Ecto neural progenitor cell (in vitro differentiated cells): ENCODE measurements at places on chromosomes 12 and 14.

DNA sequence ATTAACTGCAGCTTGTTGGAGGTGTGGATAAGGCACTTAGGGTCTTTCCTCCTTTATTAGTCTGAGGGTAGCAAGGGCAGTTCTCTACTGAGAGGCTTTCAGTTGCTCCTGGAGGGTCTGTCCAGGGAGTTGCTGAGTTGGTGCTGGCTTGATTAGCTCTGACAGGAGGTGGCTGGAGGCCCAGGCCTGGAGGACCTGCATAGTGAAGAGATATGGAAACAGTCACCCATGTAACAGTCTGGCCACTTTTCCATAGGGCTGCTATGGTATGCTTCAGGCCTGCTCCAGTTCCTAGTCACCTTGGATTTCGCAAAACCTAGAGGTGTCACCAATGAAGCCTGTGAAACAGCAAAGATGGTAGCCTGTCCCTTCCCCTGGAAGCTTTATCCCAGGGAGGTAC, 143.3 kb upstream of the SLC38A2 start:
- no peak for DNase-seq

DNA sequence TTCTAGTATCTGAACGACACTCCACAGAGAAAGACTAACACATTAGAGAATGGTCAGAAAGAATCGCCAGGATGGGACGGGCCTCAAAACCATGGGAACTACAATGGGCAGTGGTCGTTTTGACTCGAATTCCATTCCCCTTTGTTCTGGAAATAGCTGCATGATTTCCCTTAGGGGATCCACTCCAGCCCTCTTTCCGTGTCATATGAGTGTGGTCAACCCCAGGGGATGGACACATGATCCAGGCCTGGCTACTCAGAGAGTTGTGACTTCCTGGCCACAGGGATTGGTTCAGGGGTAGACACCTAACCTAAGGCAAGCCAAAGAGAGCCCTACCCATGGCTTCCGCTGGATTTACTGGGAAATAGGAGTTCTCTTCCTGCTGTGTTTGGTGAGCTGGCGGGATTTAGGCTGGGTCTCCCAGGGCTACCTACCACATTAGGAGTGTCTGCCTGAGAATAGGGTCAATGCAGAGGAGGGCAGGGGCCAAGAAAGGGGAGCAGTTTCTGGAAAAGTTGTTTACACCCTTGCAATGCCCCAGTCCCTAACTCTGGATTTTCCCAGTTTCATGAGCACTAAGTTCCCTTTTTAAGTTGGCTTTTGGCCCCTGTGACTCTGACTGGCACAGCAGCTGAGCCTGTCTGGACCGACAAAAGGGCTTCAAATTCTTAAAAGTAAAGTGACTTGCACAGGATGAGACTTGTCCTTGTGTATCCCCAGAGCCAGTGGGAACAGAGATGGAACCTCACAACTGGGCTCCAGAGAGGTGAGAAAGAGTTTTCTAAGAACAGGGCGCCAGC, 28.1 kb upstream of the GPATCH2L start:
- DNase-seq: no peak

DNA sequence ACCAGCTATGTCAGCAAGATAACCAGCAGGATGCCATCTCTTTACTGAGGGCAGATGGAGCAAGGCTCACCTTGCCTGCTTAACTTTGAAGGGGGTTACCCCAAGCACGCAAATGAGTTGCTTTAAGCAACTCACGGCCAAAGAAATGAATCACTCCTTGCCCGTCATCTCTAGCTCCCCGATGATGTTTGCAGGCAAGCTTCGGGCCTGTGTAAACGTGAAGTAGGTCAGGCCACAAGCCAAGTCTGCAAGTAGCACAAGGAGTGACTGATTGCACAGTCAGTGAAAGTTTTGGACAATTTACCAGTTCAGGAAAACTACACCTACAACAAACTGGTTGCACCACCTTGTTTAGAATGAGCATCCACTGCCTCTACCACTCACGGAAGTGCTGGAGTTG, 699.7 kb upstream of the TBX3 start:
- no peak for DNase-seq

DNA sequence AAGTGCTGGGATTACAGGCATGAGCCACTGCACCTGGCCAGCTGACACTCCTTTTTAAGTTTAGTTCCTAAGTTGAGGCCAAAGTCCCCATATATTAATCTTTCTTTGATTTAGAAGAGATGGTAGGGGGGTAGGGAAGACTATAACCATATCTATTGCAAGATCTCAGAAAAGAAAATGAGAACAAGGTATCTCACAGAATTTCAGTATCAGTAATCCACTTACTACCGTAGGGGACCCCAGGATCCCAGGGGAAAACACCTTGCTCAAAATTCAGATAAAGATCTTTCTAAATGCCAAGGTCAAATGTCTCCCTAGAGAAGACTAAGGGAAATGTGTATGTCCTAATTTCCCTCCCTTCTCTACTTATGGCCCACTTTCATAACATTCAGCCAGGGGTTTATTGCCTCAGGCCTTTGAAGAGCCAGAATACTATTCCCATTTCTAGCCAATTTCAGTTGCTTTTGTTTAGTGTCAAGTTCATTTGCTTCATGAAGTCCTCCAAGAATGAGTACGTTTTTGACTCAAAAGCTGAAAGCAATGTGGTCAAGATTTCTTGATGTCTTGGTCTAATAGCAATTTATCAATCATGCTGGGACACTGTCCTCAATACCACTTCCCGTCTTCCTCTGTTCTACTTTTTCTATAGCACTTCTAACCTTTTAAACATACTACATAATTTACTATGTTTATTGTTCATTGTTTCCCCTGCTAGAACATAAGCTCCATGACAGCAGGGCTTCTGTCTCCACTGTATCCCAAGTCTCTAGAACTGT, 86.3 kb downstream of the DCAF5 start:
- DNase-seq: no peak

DNA sequence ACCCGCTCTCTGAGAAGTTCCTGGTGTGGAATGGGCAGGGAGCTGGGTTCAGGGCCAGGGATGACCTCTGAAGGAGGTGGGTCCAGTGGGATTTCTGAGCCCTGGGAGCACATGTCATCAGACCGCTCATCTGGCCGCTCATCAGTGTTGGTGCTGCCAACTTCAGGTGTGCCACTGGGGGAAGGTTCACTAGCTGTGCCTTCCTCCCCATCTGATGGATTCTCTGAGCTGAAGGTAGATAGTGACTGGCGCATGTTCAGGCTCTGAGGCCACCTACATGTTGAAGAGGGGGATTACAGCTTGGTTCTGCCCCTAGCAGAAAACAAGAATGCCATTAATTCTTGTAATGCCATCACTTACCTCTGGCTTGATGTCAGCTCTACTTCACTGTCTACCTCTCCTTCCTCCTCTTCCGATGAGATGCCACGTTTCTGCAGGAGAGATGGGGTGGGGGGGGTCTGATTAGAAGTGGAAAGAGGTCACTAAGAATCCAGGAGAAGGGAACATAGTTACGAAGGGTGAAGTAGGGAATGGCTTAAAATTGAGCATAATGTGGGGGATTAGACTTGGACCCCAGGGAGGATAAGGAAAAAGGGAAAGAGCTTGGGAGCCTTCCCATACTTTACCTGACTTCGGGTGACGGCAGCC, 17.2 kb downstream of the MAP3K12 start:
- no peak for DNase-seq

DNA sequence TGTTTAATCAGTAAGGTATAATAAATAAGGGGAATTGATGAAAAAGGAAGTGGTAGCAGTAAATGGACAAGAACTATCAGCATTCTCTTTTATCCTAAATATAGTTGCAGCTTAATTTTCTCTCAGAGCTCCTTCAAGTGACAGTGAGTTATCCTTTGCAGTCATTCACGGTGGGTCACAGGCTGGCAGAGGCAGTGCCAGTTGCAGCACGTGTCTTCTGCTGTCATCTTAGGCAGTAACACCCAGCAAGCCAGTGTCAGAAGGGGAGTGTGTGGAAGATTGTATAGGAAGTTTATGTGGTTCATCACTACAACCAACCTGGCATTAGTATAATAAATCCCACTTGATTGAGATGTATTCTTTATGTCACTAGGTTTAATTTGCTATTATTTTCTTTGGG, 170.0 kb downstream of the CCDC91 start:
- no peak for DNase-seq

- no peak for DNase-seq
Measured at GRCh38 chr14:87615047-87615446, 377.9 kb downstream of the GALC start.

GRCh38 chr14:53037016-53037415, 86.2 kb upstream of the FERMT2 start:
- no peak for DNase-seq

DNA sequence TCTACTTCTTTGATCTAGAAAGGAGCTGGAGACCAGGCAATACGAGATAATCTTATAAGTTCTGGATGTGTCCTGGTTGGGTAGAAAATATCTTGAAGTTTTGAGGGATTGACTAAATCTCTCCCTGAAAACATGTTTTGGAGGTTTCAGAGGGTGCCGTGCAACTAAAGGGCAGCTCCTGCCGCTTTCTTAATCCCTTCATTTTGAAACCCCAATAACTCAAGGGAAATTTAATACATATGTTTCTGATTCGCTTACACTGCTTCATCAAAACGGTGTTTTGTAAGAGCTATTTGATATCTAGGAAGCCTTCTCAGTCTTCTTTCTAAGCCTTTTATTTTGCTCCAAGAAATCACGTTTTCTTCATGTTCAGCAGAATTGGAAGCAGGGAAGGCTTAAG, 129.0 kb downstream of the ASCL1 start:
- no peak for DNase-seq

GRCh38 chr14:102573591-102574046, 18.8 kb upstream of the RCOR1 start:
- DNase-seq: no peak

DNA sequence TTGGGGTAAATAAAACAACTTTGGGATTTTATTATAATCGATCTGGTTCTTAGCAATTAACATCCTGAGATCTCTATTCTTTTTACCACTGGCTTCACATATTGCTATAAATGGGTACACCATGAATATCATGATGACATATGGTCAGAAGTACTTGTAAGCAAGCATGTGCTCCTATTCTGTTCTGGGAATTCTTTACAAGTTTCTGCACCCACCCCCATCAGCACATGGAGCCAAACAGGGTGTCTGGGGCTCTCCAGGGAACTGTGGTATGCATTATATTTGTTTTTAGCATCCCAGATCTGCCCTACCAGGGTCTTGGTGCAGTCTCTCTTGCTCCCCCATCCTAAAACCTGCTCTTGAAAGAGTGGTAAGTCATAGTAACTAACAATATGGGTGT, 31.3 kb downstream of the DMAC2L start:
- DNase-seq: no peak

DNA sequence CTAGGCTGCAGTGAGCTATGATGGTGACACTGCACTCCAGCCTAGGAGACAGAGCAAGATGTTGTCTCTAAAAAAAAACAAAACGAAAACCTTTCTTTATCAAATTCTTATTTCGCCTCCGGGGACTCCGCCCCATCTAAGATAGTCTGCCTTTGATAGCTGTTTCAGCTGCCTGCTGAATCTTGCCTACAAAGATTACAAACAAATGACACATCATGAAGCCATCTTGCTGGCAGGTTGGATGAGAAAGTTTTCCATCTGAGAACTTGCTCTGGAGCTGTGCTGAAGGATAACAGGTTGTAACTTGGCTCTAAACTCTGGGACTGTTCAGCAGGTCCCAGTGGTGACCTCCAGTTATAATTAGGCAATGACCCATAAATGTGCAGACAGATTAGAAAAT, 41.8 kb upstream of the AEBP2 start:
- DNase-seq: no peak

- DNase-seq: no peak
Measured at GRCh38 chr12:65192963-65193516, 23.7 kb downstream of the LEMD3 start.

DNA sequence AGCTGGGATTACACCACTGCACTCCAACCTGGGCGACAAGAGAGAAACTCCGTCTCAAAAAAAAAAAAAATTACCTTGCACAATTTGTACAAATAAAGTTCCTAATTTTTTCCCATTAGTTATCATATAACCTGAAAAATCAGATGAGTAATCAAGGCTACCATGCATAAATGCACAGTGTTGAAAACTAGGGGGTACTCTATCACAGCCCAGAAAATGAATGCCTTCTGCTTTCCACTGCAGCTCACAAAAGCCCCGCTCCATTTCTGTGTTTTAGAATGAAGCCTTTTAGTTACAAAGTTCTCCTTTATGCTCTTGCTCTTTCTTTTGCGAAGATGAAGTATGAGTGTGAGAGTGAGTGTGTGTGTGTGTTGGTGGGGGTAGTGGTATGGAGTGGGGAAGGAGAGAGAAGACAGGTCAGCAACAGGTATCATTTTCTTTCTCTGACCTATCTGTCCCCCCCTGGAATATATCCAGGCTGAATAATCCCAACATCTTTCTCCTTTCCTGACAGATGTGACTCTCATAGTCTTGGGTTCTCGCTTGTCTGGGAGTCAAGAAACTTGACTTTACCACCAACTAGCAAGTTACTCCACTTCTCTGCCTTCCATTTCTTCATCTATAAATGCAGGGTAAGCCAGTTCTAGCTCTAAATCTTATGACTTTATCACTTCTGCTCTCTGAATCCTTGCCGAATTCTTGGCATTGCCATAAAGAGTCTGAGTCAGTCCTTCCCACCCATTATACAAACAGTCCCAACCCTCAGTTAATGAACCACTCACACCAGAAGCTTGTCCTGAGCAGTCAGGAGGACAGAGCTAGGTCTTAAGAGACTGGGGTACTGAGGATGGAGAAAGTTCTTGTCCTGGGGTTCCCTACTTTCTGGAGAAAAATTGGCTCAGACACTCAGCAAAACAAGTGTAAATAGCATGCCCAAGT, 16.1 kb downstream of the BIN2 start:
- DNase-seq: no peak

- no peak for DNase-seq
Measured at GRCh38 chr12:67048371-67048770, 220.8 kb upstream of the CAND1 start.

DNA sequence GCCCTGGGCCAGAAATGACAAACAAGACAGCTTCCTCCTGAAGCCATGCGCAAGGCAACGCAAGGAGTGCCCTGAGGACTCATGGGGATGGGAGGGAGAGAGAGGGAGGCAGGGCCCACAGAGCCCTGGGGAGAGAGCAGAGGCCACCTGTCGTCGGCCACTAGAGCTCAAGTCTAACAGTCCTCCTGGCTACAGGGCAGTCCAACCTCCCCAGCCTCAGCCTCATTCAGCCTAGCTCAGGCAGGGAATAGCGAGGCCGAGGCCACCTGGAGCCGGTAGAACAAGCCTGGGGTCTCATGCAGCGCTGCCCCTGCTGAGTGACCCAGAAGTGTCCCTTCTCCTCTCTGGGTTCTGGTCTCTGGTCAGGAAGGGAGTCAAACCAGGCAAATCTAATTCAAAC, 69.5 kb downstream of the BCL11B start:
- DNase-seq: peak; percentile 55

- no peak for DNase-seq
Measured at GRCh38 chr14:98916476-98916875, 355.5 kb downstream of the BCL11B start.

DNA sequence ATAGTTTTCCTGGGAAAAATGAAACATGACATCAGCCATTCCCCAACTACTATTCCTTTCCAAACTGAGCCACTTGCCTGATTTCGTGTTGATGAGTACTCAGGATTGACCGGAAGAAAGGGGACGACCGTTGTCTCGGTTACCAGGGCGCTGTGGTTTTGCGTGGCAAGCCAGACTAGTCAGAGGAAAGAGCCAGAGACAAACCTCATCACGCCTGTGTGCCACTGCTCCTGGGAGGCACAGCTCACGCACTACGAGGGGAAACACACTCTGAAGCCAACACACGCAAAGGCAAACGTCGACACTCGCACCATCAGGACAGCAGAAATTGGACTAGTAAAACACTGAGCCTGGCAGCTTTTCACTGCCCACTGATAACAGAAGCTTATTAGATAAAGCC, 35.0 kb downstream of the GIT2 start:
- DNase-seq: no peak

- DNase-seq: no peak
Measured at GRCh38 chr14:100729982-100730381, 3.3 kb downstream of the DLK1 start.

- DNase-seq: no peak
Measured at GRCh38 chr12:94078138-94078723, 70.1 kb upstream of the PLXNC1 start.
